Stimulated activated CD8-positive, alpha-beta memory T cell treated with anti-CD3 and anti-CD28 coated beads, Interleukin-2, amount 100 ng/mL, for 1 hour (primary cell): ENCODE measurements at places on chromosomes 5 and 9.

DNA sequence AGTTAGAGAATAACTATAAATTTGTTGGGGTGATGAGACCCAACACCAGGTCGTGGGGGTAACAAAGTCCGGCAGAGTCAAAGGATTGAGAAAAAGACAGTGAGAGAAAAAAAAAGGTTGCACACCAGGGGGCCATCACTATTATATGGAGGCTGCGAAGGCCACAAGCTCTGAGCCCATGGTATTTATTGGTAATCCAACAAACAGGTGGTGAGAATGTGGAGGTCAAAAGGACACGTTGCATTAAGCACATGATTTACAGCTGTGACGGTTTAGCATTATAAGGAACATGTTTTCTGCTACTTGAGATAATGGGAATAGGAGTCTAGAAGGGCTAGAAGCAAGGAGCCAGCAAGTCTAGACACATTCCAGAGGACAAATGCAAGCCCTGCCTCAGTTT lies 2202.2 kb upstream of the C9orf72 start:
- no peak for DNase-seq

DNA sequence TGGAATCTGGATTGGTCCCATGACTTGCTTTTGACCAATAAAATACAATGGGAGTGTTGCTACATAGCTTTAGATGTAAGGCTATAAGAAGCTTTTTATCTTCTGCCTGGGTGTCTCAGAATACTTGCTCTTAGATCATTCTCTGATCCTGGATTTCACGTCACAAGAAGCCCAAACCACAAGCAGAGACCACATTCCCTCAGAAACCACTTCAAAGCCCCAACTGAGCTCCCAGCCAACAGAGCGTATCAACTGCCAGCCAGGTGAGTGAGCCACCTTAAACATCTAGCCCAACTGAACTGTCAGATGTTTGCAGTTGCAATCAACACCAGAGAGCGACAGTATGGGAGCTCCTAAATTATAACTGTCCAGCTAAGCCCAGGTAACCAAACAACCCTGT lies 687.1 kb downstream of the TLE1 start:
- no peak for DNase-seq

DNA sequence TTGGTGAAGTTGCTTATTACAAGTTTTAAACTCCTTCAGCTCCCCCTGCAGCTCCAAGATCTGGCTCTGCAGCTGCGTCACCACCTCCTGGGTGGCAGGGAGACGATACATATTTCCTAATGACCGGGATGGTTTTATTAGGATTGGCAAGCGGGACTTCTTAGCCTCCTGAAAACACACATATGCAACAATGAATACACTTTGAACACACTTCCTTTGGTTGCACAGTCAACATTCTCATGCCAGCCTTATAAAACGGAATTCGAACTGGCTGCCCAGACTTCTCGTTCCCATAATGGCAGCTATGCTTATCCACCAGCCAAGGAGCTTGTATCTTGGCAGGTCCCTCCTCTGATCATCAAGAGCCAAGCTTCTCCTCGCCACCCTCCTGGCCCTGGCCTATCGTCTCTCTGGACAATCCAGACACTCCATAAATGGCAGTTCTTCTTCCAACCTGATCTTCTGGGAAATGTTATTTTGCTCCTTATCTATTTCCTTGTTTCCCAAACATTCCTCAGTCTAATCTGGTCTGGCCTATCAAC lies 131.9 kb downstream of the CDK5RAP2 start:
- no peak for DNase-seq

DNA sequence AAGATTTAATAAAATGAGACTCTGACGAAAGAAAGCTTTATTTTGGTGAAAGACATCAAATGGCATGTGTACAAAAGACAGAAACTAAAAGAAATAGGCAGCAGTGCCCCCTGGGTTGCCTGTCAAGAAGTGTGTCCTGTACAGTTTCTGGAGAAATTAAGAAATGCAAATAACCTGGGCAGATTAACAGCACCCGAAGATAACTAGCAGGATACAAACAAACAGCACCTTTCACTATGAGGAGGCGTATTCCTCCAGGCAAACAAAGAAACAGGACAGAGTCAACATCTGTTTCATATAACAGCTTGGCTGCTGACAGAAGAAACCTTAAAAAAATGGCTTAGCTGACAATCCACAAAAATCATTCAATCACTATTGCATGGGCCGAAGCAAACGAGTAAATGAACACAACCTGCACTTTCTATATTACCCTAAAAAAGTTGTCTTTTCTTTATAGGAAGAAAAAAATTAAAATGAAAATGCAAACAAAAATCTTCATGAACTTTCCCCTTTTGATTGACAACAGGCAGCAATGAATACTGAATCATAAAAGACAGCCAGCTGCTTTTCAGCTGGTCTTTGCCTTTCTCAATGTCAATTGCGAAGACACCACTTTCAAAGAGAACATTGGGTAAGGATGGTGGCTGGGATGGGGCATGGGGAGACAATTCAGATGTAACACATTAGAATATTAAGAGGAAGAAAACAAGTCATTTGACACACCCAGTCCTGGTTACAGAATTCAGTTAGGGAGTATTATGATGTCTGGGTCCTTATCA lies 162.1 kb downstream of the ARL15 start:
- no peak for DNase-seq

DNA sequence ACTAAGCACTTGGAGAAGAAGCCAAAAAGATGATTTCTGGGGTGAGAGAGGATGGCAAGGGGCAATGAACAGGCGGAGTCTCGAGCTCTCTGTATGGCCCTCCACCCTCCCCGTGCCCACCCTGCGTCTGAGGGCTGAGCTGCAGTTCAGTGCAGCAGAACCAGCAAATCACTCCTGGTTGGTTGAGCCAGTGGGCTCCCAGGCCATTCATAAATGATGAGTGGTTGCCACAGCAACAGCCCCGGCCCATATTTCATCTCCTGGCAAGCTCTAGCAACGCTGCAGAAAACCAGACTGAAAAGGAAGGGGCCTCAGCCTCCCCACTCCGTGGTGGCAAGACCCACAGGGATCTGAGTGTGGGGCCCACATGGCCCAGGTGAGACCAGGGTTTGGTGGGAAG lies 93.8 kb upstream of the PPP1R26 start:
- DNase-seq: no peak

DNA sequence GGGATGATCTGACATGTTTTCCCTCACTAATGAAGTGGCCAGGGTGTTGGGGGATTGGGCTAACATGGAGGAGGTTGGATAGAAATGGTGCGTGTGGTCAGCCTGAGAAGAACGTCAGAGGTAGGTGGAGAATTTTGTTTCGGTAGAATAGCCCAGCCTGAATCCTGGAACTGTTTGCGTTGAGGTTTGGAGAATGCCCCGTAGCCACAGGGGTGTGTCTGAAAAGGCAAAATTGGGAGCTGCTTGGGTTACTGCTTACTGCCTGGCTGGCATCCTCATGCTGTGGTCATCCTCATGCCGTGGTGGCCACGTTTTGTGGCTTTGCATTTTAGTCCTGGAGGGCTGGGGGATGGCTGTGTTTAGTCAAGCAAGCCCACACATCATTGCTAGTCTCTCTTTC lies 236.9 kb downstream of the GOLPH3 start:
- DNase-seq: no peak

- no peak for DNase-seq
Measured at GRCh38 chr9:123637945-123638634, 282.1 kb downstream of the CRB2 start.

- no peak for DNase-seq
Measured at GRCh38 chr5:78127875-78128274, 166.6 kb downstream of the AP3B1 start.

GRCh38 chr5:42825422-42826148 lies 13.9 kb upstream of the SELENOP start:
- DNase-seq: no peak

- no peak for DNase-seq
Measured at GRCh38 chr9:2158111-2158610, 143.0 kb downstream of the SMARCA2 start.

GRCh38 chr5:55416306-55416705 lies 108.5 kb downstream of the MTREX start:
- no peak for DNase-seq

DNA sequence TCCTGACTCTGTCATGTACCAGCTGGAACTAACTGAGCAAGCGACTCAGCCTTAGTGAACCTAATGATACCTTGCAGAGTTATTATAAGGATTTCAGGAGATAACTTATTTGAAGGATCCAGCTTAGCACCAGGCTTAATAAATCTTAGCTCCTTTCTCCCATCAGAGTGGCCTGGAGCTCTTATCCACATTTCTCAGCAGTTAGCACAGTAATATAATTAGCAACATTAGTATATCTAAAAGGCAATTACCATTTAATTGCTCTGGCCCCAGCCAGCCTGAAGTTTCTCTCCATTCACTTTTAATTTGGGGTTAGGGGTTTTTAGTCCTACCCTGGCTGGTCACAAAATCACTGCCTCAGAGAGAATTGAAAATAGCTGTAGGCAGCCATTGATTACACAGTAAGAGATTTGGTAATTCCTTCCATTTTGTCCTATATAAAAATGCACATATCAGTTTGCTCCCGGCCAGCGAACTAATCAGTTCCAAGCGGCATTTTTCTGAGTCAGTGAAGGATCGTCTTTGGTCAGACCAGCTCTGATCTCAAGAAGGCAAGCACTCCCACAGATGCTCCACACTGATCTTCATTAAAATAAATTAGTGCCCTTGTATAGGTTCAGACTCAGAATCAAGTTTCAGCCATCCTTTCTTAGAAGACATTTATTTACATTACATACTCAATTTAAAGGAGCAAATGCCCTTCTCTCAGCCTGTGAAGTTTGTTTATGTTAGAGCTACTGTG lies 56.6 kb downstream of the SNCAIP start:
- DNase-seq: no peak

GRCh38 chr5:87300176-87300575 lies 32.5 kb downstream of the RASA1 start:
- no peak for DNase-seq

DNA sequence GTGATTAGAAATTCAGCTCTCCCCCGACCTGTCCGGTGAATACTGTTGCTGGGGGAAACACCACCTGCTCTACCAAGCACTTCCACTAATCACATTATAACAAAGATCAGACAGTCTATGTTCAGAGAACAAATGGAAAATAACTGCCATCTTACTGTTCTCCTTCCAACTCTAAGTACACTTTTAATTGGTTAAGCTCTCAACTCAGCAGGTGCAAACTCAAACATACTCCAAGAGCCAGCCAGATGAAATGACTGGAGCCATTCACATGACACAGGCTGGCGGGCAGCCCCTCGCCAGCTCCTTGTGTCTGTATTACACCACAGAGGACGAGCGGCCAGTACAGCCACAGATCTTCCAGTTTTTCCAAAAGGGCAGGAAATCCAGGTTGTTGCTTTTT lies 16.1 kb downstream of the LIFR start:
- DNase-seq: no peak

GRCh38 chr5:135337064-135337463 lies 62.0 kb downstream of the MACROH2A1 start:
- no peak for DNase-seq

GRCh38 chr5:137782984-137783536 lies 28.9 kb upstream of the HNRNPA0 start:
- DNase-seq: no peak

GRCh38 chr9:110307191-110307590 lies 30.5 kb downstream of the TXNDC8 start:
- DNase-seq: no peak

- no peak for DNase-seq
Measured at GRCh38 chr9:74643303-74643923, 146.3 kb downstream of the RORB start.

DNA sequence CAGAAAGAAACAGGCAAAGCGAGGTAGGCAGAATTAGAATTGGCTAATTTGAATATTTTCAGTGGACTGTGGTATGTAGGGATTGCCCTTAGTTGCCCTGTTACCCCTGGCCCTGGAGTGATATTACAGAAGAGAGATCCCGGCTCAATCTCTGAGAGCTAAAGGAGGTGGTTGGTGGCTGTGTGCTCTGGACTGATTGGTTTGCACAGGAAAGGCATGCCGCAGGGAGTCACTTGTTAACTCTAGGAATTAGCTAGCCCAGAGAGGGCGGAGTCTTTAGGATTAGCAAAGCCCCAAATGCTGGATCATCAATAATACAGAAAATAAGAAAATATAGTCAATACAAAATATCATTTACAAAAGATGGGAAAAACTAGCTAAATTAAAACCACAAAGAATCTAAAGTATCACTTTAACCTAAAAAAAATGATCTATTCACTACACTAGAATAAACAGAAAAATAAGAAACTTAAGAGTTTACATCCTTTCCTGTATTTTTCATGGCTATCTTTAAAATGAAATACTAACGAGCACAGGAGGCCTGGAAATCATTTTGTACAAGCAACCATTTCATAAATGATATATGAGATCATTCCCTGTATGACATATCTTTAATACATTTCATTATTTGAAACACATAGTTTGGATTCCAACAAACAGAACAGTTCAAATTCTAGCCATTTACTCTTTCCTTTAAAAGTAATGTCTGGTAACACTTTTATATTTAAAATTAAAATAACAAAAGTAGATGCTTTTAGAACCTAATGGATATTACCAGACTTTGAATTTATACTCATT lies 71.1 kb downstream of the GNAQ start:
- DNase-seq: no peak

GRCh38 chr9:84659313-84659712 lies 10.2 kb upstream of the NTRK2 start:
- DNase-seq: no peak

DNA sequence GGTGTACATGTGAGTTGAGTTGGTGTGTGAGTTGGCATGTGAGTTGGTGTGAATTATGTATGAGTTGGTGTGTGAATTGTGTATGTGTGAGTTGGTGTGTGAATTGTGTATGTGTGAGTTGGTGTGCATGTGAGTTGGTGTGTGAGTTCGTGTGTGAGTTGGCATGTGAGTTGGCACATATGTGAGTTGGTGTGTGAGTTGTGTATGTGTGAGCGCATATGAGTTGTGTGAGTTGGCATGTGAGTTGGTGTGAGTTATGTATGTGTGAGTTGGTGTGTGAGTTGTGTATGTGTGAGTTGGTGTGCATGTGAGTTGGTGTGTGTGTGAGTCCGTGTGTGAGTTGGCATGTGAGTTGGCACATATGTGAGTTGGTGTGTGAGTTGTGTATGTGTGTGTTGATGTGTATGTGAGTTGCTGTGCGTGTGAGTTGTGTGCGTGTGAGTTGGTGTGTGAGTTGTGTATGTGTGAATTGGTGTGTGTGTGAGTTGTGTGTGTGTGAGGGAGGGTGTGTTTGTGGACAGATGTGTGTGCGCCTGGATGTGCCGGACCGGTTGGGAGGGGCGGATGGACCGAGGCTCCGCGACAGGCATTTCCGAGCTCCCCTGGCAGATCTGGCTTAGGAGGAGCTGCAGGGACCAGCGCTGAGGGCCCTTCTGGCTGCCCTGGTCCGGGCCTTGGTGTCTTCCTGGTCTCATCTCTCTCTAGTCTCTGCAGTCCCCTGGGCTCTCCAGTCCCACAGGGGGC lies 162.5 kb upstream of the IER5L start:
- DNase-seq: no peak

DNA sequence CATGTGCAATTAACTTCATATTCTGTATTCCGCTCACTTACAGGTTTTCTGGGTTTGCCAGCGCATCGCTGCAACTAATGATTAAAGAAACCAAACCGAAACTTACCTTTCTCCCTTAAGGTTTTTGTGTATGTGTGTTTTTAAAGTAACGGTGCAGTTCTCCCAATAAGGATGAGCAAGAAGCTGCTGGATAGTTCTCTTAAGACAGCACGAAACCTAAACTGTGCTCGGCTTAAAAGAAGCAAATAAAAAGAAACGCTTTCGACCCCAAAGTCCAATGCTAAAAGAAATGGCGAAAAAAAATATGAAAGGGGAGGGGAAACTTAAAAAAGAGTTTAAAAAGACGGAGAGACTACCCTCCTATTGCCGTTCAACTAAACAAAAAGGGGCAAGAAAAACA lies 340 bp downstream of the ELAVL2 start:
- no peak for DNase-seq
